ENCODE measurements at places on chromosomes 7 and 10. TPM values are rescaled to one million over a fixed set of nuclear protein-coding genes. Genes with fewer than 3 reads are reported as not detected.

SFTPA2 gene
- not detected for polyA plus RNA-seq

ZEB1 gene
- 30.8 TPM for polyA plus RNA-seq

FGFBP3 gene
- polyA plus RNA-seq = 0.68 TPM

PNLIPRP2 gene
- polyA plus RNA-seq = not detected

MACC1 gene
- 0.21 TPM for polyA plus RNA-seq

GRCh38 chr10:80894797-80895467 lies 357.2 kb downstream of the SH2D4B start:
- no peak overlapping the region for H3K27ac ChIP-seq
- no peaks in the 10 kb centered on the region for H3K36me3 ChIP-seq
- H3K4me1 ChIP-seq = no peaks in the 10 kb centered on the region
- no peaks in the 10 kb centered on the region for H3K27me3 ChIP-seq

GRCh38 chr10:34567659-34568253 lies 247.3 kb downstream of the PARD3 start:
- H3K27me3 ChIP-seq = no peaks in the 10 kb centered on the region
- no peaks in the 10 kb centered on the region for H3K36me3 ChIP-seq
- no peak for DNase-seq
- H3K27ac ChIP-seq = no peak overlapping the region

DNA sequence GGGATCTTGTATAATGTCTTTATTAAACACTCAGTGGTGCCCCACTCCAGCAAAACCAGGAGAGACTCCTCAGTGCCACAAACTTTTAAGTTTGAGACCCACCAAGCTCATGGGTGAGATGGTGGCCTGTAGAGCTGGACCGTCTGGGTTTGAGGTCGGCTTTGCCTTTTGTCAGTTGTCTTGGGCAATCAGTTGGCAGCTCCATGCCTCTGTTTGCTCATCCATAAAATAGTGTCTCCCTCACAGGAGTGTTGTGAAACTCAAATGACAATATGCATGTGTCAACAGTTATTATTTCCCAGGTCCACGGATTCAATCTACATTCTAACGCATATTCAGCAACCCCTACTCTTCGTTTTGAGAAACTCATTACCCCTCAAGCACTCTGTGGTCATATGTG lies 367.8 kb upstream of the C7orf33 start:
- H3K4me1 ChIP-seq = no peaks in the 10 kb centered on the region
- no peaks in the 10 kb centered on the region for H3K36me3 ChIP-seq
- no peak for DNase-seq
- H3K4me3 ChIP-seq = no peak overlapping the region
- no peaks in the 10 kb centered on the region for H3K27me3 ChIP-seq
- no peak overlapping the region for H3K27ac ChIP-seq

- H3K27me3 ChIP-seq = peaks cover 3% of the 10 kb centered on the region
- no peaks in the 10 kb centered on the region for H3K4me1 ChIP-seq
- H3K4me3 ChIP-seq = no peak overlapping the region
- no peak overlapping the region for H3K27ac ChIP-seq
Observed at GRCh38 chr7:87445897-87446296, 29.6 kb downstream of the ABCB4 start.

GRCh38 chr7:98911916-98912315 lies 33.6 kb downstream of the TRRAP start:
- no peak overlapping the region for H3K4me3 ChIP-seq
- H3K27ac ChIP-seq = no peak overlapping the region
- H3K36me3 ChIP-seq = peaks cover 78% of the 10 kb centered on the region
- no peaks in the 10 kb centered on the region for H3K4me1 ChIP-seq
- no peak for DNase-seq

Data from CD4-positive, CD25-positive, alpha-beta regulatory T cell (primary cell).